Activated naive CD4-positive, alpha-beta T cell treated with anti-CD3 and anti-CD28 coated beads for 36 hours (primary cell): ENCODE measurements at places on chromosomes 2 and 18. TPM values are rescaled to one million over a fixed set of nuclear protein-coding genes. Genes with fewer than 3 reads are reported as not detected.

DNA sequence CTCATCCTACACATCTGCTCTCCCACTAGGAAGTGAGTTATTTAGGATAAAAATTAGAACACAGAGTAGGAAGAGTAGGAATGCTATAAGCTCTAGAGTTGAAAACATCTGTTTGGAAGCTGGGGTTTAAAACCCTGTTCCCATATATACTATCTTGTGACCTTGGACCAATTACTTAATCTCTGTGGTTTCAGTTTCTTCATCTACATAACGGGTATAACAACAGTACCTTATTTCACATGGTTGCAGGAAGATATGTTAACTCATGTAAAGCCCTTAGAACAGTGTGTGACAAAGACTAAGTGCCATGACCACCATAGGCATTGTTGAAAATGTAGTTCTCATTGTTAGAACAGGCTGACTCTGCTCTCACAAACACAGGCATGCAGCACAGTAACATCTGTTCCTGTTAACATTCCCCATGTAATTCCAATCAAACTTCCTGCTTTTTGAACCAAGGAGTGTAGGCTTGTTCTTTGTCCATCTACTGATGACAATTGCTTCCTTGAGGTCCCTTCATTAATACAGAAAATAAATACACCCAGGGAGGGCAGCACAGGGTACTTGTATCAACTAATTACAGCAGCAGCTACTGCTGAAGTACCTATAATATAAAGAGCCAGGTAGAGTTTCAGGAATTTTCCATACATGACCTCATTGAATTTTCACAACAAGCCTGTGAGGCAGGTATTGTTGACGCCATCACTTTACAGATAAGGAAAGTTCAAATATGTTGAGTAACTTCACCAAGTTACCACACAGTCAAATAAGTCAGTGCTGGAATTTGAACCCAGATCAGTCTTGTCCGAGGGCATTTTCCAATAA is 204.2 kb downstream of the L3MBTL4 start:
- DNase-seq, result no peak

- no peak for DNase-seq
Measured at GRCh38 chr18:74819433-74820059, 221.9 kb downstream of the ZNF407 start.

DNA sequence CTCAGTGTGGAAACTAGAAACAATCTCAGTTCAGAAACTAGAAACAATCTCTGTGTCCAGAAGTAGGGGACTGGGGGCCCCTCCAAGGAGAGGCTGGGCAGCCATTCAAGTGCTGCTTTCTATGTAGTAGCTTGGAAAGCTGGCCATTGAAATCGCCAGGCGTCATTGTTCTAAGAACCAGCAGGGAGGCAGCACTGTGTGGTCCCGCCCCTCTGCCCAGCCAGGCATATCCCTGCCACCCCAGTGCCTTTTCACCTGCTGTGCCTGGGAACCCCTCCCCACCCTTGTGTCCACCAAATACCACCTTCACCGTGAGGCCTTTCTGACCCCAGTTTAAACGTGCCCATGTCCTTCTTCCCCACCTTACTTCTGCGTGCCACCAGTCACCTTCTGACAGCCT is 221.6 kb downstream of the GBX2 start:
- DNase-seq, result no peak

DNA sequence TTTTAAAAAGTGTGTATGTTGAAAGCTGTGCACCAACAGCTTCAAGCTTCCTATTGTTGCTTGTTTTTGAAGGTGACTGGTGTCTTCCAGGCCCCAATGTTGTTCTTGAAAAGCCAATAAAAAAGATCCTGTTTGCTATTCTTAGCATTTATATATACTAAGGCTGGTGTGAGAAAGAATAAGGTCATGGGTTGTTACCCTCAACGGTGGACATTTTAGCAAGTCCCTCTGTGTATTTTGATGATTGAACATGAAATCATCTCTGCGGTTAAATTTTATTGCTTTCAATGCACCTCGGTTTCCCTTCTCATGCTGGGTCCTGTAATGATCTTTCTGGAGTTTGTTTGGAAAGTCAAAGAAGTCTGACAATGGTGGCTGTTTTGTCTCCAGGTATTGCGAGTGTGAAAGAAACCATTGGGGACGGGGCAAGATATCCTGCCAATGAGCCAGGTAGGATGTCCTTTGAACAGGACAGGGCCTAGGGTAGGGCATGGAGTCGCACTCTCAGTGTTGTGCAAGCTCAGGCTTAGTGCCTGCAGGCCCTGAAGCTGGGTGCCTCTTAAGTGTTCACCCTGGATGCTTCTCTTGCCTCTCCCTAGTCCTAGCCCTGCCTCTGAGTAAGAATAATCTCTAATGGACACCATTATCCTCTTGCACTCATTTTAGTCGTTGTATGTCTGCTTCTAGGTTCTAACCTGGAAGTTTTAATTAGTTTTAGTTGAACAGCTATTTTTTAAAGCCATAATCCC is 16.0 kb upstream of the KLF7 start:
- no peak for DNase-seq

DNA sequence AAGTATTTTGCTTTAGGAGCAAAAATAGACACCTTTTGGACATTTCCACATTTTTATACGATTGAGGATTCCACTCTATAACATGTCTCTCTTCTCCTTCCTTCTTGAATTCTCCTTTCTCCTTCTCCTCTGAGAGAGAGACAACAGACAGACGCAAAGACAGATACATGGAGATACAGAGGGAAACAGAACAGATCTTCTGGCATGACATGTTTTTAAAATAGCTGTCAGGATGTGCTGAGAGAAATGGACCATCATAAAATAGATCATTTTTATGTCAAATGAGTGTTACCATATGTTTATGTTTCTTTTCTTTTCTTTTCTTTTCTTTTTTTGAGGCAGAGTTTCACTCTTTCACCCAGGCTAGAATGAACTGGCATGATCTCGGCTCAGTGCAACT is 44.4 kb upstream of the ZNF532 start:
- DNase-seq, result no peak

DNA sequence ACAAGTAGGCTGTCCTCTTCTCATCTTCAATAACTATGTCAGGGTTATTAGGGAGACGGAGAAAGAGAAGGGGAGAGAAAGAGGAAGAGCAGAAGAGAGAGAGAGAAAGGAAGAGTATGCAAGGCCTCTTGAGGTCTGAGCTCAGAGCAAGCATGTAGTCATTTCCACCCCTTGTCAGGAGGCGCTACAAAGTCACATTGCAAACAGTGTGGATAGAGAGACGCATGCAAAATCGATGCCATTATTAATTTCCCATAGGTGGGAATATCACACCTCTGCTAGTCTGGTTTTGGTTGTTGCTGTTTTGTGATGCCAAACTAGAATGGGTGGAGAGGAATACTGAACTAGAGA is 24.2 kb upstream of the SERPINE2 start:
- no peak for DNase-seq

Gene HDLBP
- 297 TPM for total RNA-seq

Gene ANKRD39
- total RNA-seq, result 25.0 TPM

Gene INHA
- total RNA-seq, result not detected
